Psoas muscle (tissue), 8 donors: ENCODE measurements at places on chromosomes 2 and 18.

GRCh38 chr2:31282634-31283033 lies 48.7 kb downstream of the EHD3 start:
- H3K27me3 ChIP-seq, result no peaks in the 10 kb centered on the region
- H3K4me1 ChIP-seq, result no peaks in the 10 kb centered on the region
- no peak overlapping the region for H3K4me3 ChIP-seq
- no peak for DNase-seq
- no peaks in the 10 kb centered on the region for H3K36me3 ChIP-seq

- no peak overlapping the region for H3K27ac ChIP-seq
- no peak overlapping the region for H3K4me3 ChIP-seq
- DNase-seq, result no peak
- H3K27me3 ChIP-seq, result no peaks in the 10 kb centered on the region
- H3K36me3 ChIP-seq, result no peaks in the 10 kb centered on the region
- peaks cover 11% of the 10 kb centered on the region for H3K4me1 ChIP-seq
These were observed 75.2 kb downstream of the SOWAHC start for GRCh38 chr2:109689182-109689930.

DNA sequence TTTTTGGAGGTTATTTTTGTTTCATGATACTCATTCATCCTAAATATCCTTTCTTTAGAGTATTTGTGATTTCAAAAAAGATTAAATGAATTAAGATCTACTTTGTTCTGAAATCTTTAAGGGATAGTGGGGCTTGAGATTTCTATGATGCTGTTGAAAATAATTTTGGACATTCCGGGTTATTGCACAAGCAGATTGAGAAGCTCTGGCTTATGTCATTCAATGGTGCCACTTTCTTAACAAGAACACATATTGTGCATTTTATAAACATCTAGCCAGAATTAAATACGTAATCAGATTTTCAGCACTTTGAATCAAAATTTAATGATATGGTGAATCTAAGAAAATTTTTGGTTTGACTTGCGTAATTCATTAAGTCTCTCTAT lies 207.7 kb upstream of the COL3A1 start:
- no peaks in the 10 kb centered on the region for H3K27me3 ChIP-seq
- no peaks in the 10 kb centered on the region for H3K36me3 ChIP-seq
- DNase-seq, result no peak
- H3K4me1 ChIP-seq, result no peaks in the 10 kb centered on the region

DNA sequence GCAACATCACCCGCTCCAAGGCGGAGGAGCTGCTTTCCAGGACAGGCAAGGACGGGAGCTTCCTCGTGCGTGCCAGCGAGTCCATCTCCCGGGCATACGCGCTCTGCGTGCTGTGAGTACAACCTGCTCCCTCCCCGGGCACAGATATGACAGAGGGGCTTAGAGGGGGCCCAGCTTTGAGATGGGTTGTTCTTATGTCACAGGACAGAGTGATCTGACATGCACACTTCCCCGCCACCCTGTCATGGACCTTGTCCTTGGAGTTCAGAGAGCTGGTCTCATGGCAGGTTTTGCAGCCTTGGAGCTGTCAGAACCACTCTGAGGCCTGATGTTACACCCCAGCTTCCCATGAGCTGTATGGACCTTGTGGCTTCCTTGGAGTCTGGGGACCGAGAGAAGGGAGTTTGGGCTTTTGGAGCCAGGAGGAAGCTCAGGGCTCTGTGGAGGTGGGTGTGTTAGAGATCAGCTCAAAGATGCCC lies 398 bp downstream of the INPP5D start:
- peak overlapping the region; percentile 63 for H3K27ac ChIP-seq
- DNase-seq, result no peak
- no peaks in the 10 kb centered on the region for H3K36me3 ChIP-seq
- H3K4me1 ChIP-seq, result peaks cover 5% of the 10 kb centered on the region
- H3K4me3 ChIP-seq, result peak overlapping the region; percentile 60
- no peaks in the 10 kb centered on the region for H3K27me3 ChIP-seq

DNA sequence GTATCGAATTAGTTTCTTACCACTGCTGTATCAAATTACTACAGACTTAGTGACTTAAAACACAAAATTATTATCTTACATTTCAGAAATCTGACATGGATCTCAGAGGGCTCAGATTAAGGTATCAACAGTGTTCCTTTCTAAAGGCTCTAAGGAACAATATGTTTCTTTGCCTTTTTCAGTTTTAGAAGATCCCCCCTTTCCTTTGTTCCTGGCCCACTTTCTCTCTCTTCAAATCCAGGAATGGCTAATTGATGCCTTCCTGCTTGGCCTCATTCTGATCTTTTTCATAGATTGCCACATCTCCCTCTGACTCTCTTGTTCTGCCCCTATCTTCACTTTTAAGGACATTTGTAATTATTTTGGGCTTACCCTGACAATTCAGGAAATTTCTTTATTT lies 65.7 kb downstream of the LRP1B start:
- H3K27ac ChIP-seq, result no peak overlapping the region
- no peaks in the 10 kb centered on the region for H3K27me3 ChIP-seq
- H3K4me3 ChIP-seq, result no peak overlapping the region
- no peaks in the 10 kb centered on the region for H3K4me1 ChIP-seq

DNA sequence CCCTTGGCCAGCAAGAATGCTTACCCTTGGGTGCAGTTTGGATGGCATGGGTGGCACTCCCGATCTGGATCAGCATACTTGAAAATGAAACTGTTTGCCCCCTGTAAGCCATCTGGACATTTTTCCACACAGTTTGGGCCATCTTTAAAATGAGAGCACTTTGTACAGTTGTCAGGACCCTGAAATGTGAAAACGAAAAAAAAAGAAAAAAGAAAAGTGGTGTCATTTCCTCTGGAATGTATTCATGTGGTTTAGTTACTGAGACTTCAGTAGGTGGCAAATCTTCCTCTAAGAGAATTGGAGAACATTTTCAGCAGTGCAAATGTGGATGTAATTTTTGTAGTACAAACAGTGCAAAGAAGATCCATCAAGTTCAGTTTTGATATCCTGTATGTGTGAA lies 873.3 kb downstream of the ERBB4 start:
- no peaks in the 10 kb centered on the region for H3K4me1 ChIP-seq
- no peak overlapping the region for H3K4me3 ChIP-seq
- DNase-seq, result no peak
- no peaks in the 10 kb centered on the region for H3K27me3 ChIP-seq
- H3K36me3 ChIP-seq, result no peaks in the 10 kb centered on the region

DNA sequence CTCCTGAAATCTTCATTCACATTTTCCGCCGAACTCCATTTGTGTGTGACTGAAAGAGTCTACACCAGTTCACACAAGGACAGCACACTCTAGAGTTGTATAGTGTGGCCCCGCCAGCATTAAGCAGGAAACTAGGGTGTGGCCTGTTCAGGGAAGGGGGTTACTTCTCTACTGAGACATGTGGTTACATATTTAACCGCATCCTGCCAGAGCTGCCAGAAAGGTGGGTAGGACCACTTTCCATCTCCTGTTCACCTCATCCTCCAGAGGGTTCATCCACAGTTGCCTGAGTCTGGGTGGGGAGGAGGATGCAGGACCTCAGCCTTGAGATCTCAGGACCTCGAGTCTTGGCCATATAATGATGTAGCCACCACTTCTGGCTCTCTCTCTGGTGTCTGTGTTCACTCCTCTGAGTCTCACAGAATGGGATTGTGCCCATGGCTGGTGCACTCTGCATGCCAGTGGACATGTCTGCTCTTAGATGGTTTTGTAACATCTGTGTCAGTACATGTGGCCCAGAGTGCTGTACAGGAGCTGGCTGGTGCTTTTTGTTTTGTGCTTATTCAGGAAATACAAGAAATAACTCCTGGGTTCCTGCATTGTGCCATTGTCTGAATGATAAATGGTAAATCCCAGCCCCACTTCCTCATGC lies 7.7 kb upstream of the SP140L start:
- no peaks in the 10 kb centered on the region for H3K27me3 ChIP-seq
- no peak overlapping the region for H3K4me3 ChIP-seq
- H3K36me3 ChIP-seq, result no peaks in the 10 kb centered on the region
- no peaks in the 10 kb centered on the region for H3K4me1 ChIP-seq
- H3K27ac ChIP-seq, result no peak overlapping the region
- DNase-seq, result no peak

GRCh38 chr2:127398239-127398590 lies 10.4 kb upstream of the MAP3K2 start:
- no peaks in the 10 kb centered on the region for H3K27me3 ChIP-seq
- DNase-seq, result peak; percentile 87
- H3K27ac ChIP-seq, result peak overlapping the region; percentile 82
- no peak overlapping the region for H3K4me3 ChIP-seq

DNA sequence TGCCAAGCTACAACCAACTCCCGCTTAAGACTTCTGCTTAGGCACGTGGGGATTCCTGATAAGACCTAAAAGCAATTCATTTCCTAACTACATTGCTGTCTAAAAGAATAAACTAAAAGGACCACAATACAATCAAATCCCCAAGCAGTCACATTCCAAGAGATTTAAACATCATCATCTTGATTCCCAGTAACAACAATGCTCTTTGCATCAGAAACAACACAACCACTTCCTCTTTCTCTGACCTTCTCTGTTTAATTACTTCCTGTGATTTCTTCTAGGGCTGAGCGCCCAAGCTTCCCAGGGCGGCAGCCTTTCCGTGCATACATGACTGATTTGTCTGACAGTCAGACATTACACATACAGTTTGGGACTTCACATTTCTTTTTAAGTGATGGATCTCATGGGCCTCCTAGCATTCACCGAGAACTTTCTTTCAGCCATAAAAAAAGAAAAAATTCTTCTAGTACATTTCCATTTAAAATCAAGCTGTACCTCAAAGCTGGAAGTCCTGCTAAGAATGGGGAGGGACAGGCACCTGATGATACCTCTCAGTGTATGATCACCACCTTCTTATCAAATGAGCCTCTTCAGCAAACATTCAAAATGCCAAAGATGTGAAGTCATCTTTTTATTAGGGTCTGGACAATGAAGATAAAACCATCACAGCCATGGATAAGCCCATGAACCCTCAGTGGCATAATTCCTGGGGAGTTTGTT lies 11.5 kb downstream of the SPRED2 start:
- H3K27ac ChIP-seq, result no peak overlapping the region
- no peak overlapping the region for H3K4me3 ChIP-seq
- peaks cover 11% of the 10 kb centered on the region for H3K4me1 ChIP-seq
- H3K27me3 ChIP-seq, result no peaks in the 10 kb centered on the region
- H3K36me3 ChIP-seq, result no peaks in the 10 kb centered on the region

- no peaks in the 10 kb centered on the region for H3K36me3 ChIP-seq
- DNase-seq, result no peak
- H3K4me1 ChIP-seq, result no peaks in the 10 kb centered on the region
- no peak overlapping the region for H3K27ac ChIP-seq
- H3K4me3 ChIP-seq, result no peak overlapping the region
These were observed 66.5 kb downstream of the CABLES1 start for GRCh38 chr18:23201741-23202140.

GRCh38 chr2:115389024-115389423 lies 946.6 kb downstream of the DPP10 start:
- no peaks in the 10 kb centered on the region for H3K36me3 ChIP-seq
- DNase-seq, result no peak
- no peak overlapping the region for H3K4me3 ChIP-seq
- no peaks in the 10 kb centered on the region for H3K4me1 ChIP-seq
- H3K27ac ChIP-seq, result no peak overlapping the region
- H3K27me3 ChIP-seq, result no peaks in the 10 kb centered on the region

GRCh38 chr2:62452701-62453454 lies 53.1 kb downstream of the TMEM17 start:
- no peak overlapping the region for H3K27ac ChIP-seq
- H3K36me3 ChIP-seq, result no peaks in the 10 kb centered on the region
- H3K27me3 ChIP-seq, result no peaks in the 10 kb centered on the region

DNA sequence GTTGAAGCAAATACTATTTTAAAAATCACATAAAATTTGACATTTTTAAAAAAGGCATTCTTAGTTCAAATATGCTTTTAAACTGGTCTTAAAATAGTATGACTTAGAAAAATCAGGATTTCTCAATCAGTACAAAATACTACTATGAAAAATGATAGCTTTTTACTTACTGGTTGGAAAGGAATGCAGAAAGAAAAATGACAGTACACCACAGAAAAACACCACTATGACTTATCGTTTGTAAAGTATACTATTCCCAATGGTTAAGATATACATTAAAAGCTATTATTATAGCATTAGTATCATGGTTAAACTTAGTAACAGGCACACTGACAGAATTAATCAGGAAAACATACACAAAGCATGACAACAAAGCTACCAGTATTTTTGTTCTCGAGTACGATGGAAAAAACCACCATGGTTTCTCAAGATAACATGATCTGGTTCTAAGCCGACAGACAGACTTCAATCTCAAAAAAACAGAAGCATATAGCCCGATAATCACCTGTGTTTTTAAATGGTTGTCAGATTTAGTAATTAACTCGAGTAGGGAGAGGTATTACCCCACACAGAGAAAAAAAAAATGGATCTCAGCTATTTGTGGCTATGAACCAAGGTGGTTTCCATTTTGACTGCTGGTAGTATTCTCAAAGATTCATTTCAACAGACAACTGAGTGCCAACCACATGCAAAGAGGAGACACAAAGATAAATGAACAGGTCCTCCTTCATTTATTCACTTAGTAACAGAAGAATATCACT lies 39.1 kb downstream of the CUL3 start:
- peak overlapping the region; percentile 29 for H3K4me3 ChIP-seq
- H3K36me3 ChIP-seq, result no peaks in the 10 kb centered on the region
- H3K27me3 ChIP-seq, result no peaks in the 10 kb centered on the region
- peak overlapping the region; percentile 50 for H3K27ac ChIP-seq
- no peak for DNase-seq
- peaks cover 32% of the 10 kb centered on the region for H3K4me1 ChIP-seq

DNA sequence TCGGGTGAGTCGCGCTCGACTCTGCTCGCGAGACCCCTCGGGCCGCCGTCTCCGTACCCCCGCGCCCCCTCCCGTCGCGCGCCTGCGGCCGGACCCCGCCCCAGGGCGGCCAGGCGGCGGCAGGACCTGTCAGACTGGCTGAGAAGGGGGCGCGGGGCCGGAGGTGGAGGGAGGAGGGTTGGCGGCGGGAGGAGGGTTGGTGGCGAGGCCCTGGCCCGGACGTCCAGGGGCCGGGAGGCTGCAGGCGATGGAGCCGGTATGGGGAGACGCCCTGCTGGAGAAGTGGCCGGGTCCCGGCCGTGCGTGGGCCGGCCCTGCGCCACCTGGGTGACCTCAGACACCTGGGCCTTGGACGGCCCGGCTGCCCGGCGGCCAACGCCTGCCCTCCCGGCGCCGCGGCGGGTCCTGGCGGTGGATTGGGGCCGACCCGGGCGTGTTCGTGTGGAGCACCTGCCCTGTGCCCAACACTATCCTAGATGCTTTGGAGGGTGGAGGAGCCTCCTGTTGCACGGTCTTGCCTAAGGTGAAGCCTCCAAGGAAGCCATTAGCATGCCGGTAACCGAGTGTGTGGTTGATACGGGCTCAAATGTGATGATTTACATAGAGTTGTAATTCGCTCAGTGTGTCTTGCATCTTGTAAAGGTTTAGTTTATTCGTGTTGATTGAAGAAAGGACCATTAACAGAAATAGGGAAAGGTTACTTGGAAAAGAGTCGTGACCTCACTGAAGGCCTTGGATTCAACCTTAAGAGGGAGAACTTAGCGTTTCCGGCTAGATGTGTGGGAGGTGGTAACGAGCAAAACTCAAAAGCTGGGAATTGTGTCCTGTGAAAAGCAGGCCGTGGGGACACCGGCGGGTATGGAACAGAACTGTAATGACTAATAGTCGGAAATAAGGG lies 550 bp downstream of the MYL12B start:
- H3K27me3 ChIP-seq, result no peaks in the 10 kb centered on the region
- DNase-seq, result no peak

GRCh38 chr2:67515056-67515455 lies 117.9 kb downstream of the ETAA1 start:
- DNase-seq, result no peak
- H3K4me1 ChIP-seq, result no peaks in the 10 kb centered on the region
- no peaks in the 10 kb centered on the region for H3K27me3 ChIP-seq
- H3K4me3 ChIP-seq, result no peak overlapping the region
- H3K36me3 ChIP-seq, result no peaks in the 10 kb centered on the region
